Right renal pelvis (tissue), 4 donors: ENCODE measurements at places on chromosomes 2 and 18.

DNA sequence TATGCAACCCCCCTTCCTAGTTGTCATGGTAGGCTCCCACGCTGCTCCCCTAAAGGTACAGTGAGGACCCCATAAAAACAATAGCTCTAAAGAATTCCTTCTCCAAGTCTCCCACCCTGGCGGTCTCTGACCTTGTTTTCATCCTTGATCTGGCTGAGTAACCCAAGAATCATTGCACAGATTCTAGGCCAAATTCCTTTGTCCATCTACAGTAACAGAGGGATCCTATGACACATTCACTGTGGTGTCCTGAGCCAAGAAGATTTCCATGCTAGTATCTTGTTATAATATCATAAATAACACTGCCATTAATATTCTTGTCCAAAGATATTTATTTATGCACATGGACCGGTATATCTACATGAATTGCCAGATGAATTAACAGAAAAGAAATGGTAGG, 240.2 kb downstream of the CYP26B1 start:
- DNase-seq = no peak

DNA sequence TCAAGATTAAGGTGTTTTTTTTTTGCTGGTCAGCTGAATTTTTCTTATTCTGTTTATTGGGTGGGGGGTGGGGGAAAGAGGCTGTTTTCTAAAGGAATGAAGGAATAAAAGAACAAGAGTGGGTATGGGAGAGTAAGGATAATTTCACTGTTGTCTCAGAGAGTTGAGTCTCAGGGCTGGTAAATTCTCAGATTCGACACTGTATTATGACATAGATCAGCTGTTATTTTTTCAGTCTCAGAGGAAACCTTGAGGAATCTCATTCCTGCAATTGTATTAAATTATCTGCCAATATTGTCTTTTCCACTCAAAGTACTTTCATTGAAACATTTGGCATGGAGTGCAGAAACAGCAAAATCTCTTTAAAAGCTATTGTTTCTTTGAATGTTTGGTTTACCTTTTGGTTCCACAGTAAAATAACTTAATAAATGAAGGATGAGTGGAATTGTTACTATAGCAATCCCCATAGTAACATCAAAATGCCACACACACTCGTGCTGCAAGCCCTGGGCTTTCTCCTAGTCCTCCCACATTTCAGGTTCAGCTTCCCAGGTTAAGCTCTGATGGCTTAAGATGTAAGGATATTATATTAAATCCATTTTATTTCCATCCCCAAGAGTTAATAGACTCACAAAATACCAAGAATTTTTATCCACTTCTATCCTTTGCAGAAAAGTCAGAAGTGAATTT, 478.7 kb upstream of the TCF4 start:
- no peak for DNase-seq

DNA sequence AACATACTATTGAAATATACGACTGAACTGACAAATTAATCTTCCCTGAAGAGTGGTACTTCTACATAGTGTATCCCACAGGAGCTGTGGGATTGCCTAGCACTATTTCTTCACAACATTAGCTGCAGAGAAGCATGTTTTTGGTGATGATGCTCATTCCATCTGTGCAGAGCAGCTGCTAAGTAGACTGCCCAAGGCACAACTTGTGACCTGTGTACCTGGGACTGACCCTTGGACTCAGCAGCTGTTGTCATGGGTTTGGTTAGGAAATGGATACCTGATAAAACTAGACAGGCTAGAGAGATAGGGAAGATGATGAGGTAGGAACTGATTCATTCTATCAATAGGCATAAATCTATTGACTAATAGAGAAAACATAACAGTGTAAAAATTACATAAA, 1204.0 kb downstream of the DSC3 start:
- no peak for DNase-seq

- DNase-seq = no peak
Measured at GRCh38 chr18:9900699-9901098, 13.1 kb upstream of the VAPA start.

DNA sequence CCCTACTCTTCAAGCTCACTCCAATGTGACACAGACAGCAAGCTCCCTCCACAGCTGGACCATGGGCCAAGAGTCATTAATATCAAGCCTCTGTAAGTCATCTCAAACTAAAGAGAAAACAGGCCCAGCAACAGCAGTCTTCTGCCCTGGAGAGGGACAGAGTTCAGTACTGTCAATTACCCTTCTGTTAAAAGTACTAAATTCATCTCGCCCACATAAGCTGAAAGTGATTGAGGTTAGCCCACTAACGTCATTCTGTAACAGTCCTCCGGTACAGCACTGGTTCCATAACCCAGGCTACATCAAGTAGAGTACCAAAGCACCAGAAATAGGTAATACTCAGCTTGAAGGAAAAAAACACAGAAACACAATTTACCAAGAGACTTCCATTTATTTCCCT, 25.9 kb downstream of the THADA start:
- no peak for DNase-seq

DNA sequence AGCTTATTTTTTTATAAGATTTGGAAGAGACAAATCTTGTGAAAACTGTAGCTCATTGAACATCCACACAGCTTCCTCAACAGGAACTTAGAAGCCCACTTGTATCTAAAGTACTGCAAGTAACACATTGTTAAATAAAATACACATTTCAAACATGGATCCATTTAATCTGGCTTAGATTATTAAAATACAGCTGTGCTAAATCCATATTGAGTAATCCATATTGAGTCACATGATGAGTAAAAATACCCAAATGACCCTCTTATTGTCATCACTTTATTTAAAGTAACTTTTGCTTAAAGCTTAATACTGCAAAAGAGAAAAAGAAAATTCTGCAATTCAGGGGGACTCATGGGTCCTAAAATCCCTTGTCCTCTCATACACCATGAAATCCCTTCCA, 133.3 kb downstream of the OSR1 start:
- DNase-seq = no peak
